ENCODE measurements at places on chromosomes 7 and 10. TPM values are rescaled to one million over a fixed set of nuclear protein-coding genes. Genes with fewer than 3 reads are reported as not detected.

Gene DNAH11
- 0.02 TPM for total RNA-seq

Gene CDHR3
- total RNA-seq = 0.93 TPM

Gene ZNF503
- 0.07 TPM for total RNA-seq

Gene PILRA
- total RNA-seq = 0.27 TPM

Gene NPTX2
- total RNA-seq = not detected

Gene LLCFC1
- total RNA-seq = not detected

Gene UCN3
- total RNA-seq = not detected

Gene LAMB4
- total RNA-seq = not detected

Gene ITPRID1
- total RNA-seq = not detected

Gene PLCE1
- total RNA-seq = not detected

Gene PCLO
- total RNA-seq = not detected

Gene FAM25C
- not detected for total RNA-seq

DNA sequence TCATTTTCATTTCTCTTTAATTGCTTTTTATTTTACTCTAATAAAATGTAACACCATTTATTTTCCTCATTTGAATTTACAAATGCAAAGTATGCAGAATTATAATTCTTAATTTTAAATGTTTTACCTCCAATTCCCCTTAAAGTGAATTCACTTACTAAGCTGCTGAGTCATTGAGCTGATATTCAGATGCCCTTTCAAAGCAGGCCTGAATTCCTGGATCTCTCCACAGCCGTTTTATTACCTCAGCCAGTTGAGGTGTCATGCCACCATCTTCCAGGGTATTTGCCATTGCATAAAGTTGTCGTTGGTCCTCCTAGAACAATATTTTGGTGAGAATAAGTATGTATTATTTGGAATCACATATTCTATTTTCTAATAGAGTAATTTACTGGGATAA, 33.2 kb downstream of the GNAT3 start:
- H3K4me1 ChIP-seq = no peaks in the 10 kb centered on the region
- no peak for DNase-seq
- no peak overlapping the region for H3K27ac ChIP-seq
- H3K36me3 ChIP-seq = no peaks in the 10 kb centered on the region
- no peak overlapping the region for H3K4me3 ChIP-seq

DNA sequence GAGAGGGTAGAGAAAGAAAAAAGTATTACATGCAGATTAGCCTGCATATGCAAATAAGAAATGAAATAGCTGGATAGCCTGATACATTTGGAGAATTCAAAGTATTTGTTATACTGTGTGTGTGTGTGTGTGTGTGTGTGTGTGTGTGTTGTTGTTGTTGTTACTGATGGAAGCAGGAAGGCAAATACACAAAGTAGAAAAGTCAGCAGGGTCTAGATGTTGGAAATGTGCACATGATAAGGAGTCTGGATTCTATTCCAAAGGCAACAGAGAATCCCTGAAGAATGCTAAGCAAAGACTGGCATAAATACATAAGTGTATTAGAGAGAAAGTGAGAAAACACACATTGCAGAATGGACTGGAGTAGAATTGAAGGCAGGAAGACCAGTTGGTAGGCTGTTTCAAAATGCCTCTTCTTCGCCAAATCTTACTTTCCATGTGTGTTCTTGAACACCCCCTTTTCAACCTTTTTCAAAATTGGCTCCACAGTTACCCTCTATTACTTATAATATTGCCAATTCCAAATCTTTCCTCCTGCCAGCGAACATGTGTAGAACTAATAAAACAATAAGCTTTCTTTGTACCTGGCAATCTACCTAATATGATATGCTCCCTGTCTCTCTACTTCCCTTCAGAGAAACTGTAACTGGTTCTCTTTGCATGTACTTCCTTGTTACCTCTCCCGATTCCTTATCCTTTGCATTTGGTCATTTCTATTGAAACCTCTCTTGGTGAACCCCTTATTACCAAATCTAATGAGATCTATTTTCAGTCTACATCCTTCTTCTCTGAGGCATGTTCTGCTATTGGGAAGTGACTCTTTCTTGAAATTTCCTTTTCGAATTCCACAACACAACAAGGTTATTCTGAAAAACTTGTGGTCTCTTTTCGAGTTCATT, 6.2 kb downstream of the CPED1 start:
- H3K36me3 ChIP-seq = no peaks in the 10 kb centered on the region
- peaks cover 6% of the 10 kb centered on the region for H3K27me3 ChIP-seq
- H3K4me1 ChIP-seq = peaks cover 19% of the 10 kb centered on the region
- H3K4me3 ChIP-seq = no peak overlapping the region
- no peak overlapping the region for H3K27ac ChIP-seq

GRCh38 chr7:119344466-119344865, 928.5 kb upstream of the KCND2 start:
- no peaks in the 10 kb centered on the region for H3K4me1 ChIP-seq
- H3K27ac ChIP-seq = no peak overlapping the region
- no peaks in the 10 kb centered on the region for H3K36me3 ChIP-seq

- no peak overlapping the region for H3K4me3 ChIP-seq
- no peak overlapping the region for H3K27ac ChIP-seq
- no peak for DNase-seq
- no peaks in the 10 kb centered on the region for H3K4me1 ChIP-seq
Observed at GRCh38 chr7:111892588-111892987, 313.6 kb downstream of the DOCK4 start.

- peak overlapping the region; percentile 56 for H3K27ac ChIP-seq
- H3K36me3 ChIP-seq = no peaks in the 10 kb centered on the region
- no peak overlapping the region for H3K4me3 ChIP-seq
- DNase-seq = peak; percentile 68
- H3K4me1 ChIP-seq = peaks cover 46% of the 10 kb centered on the region
Observed at GRCh38 chr10:79149662-79150443, 81.1 kb downstream of the ZMIZ1 start.

DNA sequence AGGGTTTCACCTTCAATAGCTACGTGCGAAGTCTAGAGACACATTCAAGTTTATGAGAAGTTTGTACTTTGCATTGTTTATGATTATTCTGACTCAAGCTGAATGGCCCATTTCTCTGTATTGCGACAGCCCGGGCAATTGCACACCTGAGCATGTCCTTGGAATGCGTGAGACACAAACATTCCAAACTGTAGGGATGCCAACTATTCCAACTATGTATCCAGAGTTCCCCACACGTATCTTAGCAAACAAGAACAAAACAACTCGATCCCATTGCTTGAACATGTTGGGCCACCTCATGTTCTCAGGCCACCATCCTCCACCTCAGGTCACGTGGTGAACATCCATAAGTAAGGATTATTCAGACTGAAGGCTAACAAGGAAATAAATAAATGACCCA, 51.4 kb upstream of the EGFR start:
- H3K27ac ChIP-seq = no peak overlapping the region
- no peak overlapping the region for H3K4me3 ChIP-seq
- DNase-seq = no peak
- H3K36me3 ChIP-seq = no peaks in the 10 kb centered on the region

DNA sequence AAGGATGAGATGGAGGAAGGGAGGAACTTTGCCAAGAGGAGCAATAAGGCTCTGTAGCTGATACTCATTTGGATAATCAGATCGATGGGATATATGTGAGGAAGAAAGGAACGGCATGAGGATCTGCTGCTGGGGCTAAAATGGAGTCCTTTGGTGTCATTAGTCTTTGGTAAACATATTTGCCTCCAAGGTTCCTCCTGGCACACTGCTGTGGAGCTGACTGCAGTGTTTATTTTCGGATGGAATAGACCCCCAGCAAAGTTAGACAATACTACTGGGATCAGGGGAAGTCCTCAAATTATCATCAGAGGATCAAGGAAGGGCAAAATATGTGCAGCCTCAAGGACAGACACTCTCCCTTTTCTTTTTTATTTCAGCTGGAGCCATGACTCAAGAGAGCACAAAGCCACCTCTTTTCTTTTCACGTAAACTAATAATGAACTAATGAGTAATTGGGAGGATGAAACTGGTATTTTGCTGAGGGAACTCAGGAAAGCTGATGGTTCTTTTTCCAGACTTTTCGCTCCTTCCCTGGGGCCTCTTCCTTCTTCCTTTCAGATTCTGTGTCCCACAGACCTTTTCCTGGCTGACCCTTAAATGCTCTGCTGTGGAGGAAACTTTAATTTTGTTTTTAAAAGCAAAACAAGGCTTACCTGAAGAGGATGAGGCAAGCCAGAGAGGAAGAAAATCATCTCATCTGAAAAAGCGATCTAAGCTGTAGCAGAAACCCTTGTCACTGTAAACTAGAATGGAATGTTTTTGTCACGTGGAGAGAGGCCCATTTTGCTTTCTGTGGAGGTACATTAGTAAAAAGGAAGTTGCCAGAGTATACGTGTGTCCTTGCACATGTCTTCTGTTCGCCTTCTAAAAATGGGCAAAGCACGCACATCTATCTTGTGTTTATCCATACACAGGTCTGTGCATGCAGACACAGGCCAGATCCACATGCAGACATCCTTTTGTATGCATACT, 33.3 kb downstream of the LRMDA start:
- H3K27me3 ChIP-seq = peaks cover 3% of the 10 kb centered on the region
- no peaks in the 10 kb centered on the region for H3K4me1 ChIP-seq
- DNase-seq = no peak
- no peaks in the 10 kb centered on the region for H3K36me3 ChIP-seq
- no peak overlapping the region for H3K4me3 ChIP-seq

- no peak overlapping the region for H3K27ac ChIP-seq
- peak overlapping the region; percentile 29 for H3K4me3 ChIP-seq
- no peaks in the 10 kb centered on the region for H3K36me3 ChIP-seq
- H3K27me3 ChIP-seq = peaks cover 5% of the 10 kb centered on the region
Observed at GRCh38 chr10:79066411-79067240, 2.1 kb upstream of the ZMIZ1 start.

GRCh38 chr10:25934621-25935139, 651 bp downstream of the MYO3A start:
- peak; percentile 23 for DNase-seq
- peak overlapping the region; percentile 74 for H3K4me3 ChIP-seq
- peaks cover 9% of the 10 kb centered on the region for H3K4me1 ChIP-seq
- H3K36me3 ChIP-seq = no peaks in the 10 kb centered on the region
- peaks cover 30% of the 10 kb centered on the region for H3K27me3 ChIP-seq

DNA sequence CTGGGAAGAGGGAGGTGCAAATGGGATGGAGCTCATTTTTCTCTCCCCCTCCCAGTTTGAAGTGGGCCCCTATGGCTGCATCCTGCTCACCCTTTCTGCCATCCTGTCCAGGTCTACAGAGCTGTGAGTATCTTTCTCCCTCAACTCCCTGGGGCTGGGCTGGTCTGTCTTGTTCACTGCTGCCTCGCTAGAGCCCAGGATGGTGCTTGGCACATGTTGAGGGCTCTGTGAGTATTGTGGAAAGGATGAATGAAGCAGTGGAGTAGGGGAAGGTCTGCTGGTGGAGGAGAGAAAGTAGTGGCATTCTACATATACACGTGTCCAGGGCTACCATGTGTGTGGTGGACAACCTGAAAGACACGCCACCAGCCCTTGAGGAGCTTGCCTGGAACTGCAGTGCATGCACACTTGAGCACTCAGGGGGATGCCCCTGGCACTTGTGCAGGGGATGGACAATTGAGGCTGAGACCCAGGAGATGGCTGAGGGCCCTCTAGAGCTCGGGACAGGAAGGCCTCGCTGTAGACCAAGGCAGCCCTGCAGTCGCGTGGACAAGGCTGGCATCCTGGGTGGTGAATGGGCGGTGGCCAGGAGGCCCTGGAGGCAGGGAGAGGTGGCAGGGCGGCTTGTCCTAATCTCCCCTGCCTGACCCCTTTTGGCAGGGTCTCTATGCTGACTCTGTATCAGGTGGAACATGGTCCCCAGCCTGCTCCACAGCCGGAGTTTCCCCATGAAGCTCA, 52.3 kb upstream of the AQP1 start:
- no peak for DNase-seq
- H3K36me3 ChIP-seq = no peaks in the 10 kb centered on the region
- H3K4me1 ChIP-seq = no peaks in the 10 kb centered on the region
- H3K4me3 ChIP-seq = no peak overlapping the region

DNA sequence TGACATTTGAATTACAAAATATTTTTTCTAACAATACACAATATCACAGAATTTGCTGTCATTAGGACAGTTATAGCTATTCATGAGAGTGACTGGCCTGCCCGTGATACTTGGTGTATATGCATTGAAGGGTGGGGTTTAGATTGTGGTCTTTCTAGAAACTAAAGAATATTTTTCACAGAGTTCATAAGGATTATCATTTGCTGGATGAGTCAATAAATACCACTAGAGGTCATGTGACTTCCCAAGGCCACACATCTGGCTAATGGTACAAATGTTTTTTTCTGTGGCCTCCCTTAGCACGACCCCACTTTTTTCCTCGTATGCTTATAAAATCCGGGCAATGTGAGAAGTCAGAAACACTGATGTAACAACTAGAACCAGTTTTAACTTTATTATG, 5.2 kb downstream of the OPTN start:
- peaks cover 3% of the 10 kb centered on the region for H3K36me3 ChIP-seq
- H3K4me3 ChIP-seq = no peak overlapping the region
- peaks cover 63% of the 10 kb centered on the region for H3K4me1 ChIP-seq
- H3K27me3 ChIP-seq = no peaks in the 10 kb centered on the region
- DNase-seq = no peak

GRCh38 chr7:41039981-41040380, 662.9 kb downstream of the INHBA start:
- H3K4me1 ChIP-seq = no peaks in the 10 kb centered on the region
- H3K36me3 ChIP-seq = no peaks in the 10 kb centered on the region
- no peak overlapping the region for H3K4me3 ChIP-seq
- H3K27me3 ChIP-seq = no peaks in the 10 kb centered on the region
- no peak for DNase-seq
